Mononuclear cell (primary cell): ENCODE measurements at places on chromosomes 11 and 22. TPM values are rescaled to one million over a fixed set of nuclear protein-coding genes. Genes with fewer than 3 reads are reported as not detected.

Gene TREH
- total RNA-seq = not detected

Gene JHY
- total RNA-seq = 2.3 TPM

Gene HOATZ
- total RNA-seq = not detected

Gene SMIM38
- total RNA-seq = 0.31 TPM

Gene CASP4
- 207 TPM for total RNA-seq

Gene HBB
- 76.0 TPM for total RNA-seq

Gene OR51D1
- 0.10 TPM for total RNA-seq

Gene CCDC134
- 13.6 TPM for total RNA-seq

Gene PTPN5
- not detected for total RNA-seq

Gene BEST1
- total RNA-seq = 2.3 TPM

Gene OTUB1
- total RNA-seq = 33.6 TPM

Gene E2F8
- 0.10 TPM for total RNA-seq

Gene OR52N4
- 1.0 TPM for total RNA-seq

Gene KRTAP5-7
- total RNA-seq = 0.10 TPM

Gene GVQW3
- 1.7 TPM for total RNA-seq

Gene PDGFB
- 1.2 TPM for total RNA-seq

Gene RFPL1
- not detected for total RNA-seq

Gene C22orf15
- 0.31 TPM for total RNA-seq

Gene EIF3F
- total RNA-seq = 417 TPM

Gene ENTHD1
- 0.10 TPM for total RNA-seq

Gene DNHD1
- total RNA-seq = 18.3 TPM

Gene HBG1
- not detected for total RNA-seq

Gene USP2
- total RNA-seq = under 0.01 TPM

Gene RASGRP2
- total RNA-seq = 126 TPM

Gene EXPH5
- total RNA-seq = 3.8 TPM

Gene PSMA1
- 171 TPM for total RNA-seq

Gene TMEM121B
- total RNA-seq = 1.3 TPM

Gene MYO7A
- total RNA-seq = 1.5 TPM

Gene HTR3A
- total RNA-seq = 0.21 TPM

Gene TSGA10IP
- total RNA-seq = 0.10 TPM

Gene OR6A2
- total RNA-seq = not detected

Gene TMEM86A
- total RNA-seq = 4.2 TPM

Gene SF3A1
- 94.3 TPM for total RNA-seq

Gene OR51E2
- total RNA-seq = 0.10 TPM

Gene MMP8
- 0.10 TPM for total RNA-seq
